ENCODE measurements at places on chromosomes 5 and 9. TPM values are rescaled to one million over a fixed set of nuclear protein-coding genes. Genes with fewer than 3 reads are reported as not detected.

GRCh38 chr9:111066468-111066867 is 28.2 kb upstream of the LPAR1 start:
- H3K4me3 ChIP-seq, result no peak overlapping the region
- no peak overlapping the region for H3K27ac ChIP-seq
- H3K4me1 ChIP-seq, result no peaks in the 10 kb centered on the region
- H3K27me3 ChIP-seq, result no peaks in the 10 kb centered on the region

- H3K4me1 ChIP-seq, result no peaks in the 10 kb centered on the region
- no peaks in the 10 kb centered on the region for H3K27me3 ChIP-seq
- no peak for DNase-seq
- H3K4me3 ChIP-seq, result no peak overlapping the region
- H3K27ac ChIP-seq, result no peak overlapping the region
These were observed 282.6 kb downstream of the SPATA31D1 start for GRCh38 chr9:82271106-82271561.

ZDHHC11 gene
- total RNA-seq, result 28.9 TPM

AUH gene
- total RNA-seq, result 20.9 TPM

LCN6 gene
- total RNA-seq, result not detected

GRXCR2 gene
- not detected for total RNA-seq

GRCh38 chr5:30749971-30750370 is 443.5 kb upstream of the CDH6 start:
- no peak overlapping the region for H3K4me3 ChIP-seq
- no peak overlapping the region for H3K27ac ChIP-seq
- no peaks in the 10 kb centered on the region for H3K4me1 ChIP-seq
- DNase-seq, result no peak
- no peaks in the 10 kb centered on the region for H3K27me3 ChIP-seq

- peaks cover 72% of the 10 kb centered on the region for H3K27me3 ChIP-seq
- peaks cover 22% of the 10 kb centered on the region for H3K4me1 ChIP-seq
- H3K36me3 ChIP-seq, result no peaks in the 10 kb centered on the region
- H3K27ac ChIP-seq, result no peak overlapping the region
- no peak for DNase-seq
- H3K4me3 ChIP-seq, result no peak overlapping the region
These were observed 5.5 kb downstream of the EPB41L4A start for GRCh38 chr5:112413611-112414010.

KCNV2 gene
- total RNA-seq, result 2.0 TPM

GRCh38 chr5:155050384-155051019 is 36.9 kb downstream of the KIF4B start:
- no peaks in the 10 kb centered on the region for H3K36me3 ChIP-seq
- no peak overlapping the region for H3K4me3 ChIP-seq
- H3K4me1 ChIP-seq, result peaks cover 11% of the 10 kb centered on the region
- H3K27ac ChIP-seq, result no peak overlapping the region
